ENCODE measurements at places on chromosomes 13 and 19.

DNA sequence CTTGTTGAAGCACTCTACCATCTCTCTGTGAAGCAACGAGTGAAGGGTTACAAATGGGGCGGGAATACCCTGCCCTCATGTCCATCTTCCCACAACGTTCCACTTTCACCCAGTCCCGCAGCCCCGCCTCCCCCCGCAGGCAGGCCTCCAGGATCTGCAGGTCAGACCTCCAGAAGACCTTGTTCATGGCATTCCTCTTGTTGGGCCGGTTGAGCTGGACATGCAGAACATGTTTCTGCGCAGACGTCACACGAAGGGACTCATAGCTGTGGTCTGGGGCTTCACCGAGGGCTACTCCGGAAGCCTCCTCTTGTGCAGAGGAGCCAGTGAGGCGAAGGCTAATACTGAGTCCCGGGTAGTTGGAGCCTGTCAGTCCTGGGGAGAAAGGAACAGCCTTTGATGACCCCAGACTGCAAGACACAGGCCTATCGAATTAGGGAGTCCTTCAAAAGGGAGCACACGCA, 420 bp downstream of the ECH1 start:
- DNase-seq, result peak; percentile 50

DNA sequence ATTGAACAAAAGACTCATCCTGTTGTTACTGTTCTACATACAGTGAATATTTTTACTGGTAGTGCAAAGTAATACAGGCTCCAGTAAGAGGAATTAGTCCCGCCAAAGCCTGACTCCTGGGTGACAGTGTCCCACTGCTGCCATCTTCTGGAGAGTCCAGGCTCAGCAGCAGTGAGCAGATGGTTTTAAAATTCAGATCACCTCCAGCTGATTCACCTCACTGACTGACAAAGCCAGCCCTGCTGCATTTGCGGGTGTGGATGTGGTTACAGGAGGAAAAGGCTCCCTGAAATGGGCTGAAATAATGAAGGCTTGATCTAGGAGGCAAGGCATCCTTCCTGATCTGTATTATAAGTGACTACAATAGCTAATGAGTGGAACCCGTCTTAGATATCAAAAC, 18.3 kb downstream of the PABPC3 start:
- peak; percentile 88 for DNase-seq

DNA sequence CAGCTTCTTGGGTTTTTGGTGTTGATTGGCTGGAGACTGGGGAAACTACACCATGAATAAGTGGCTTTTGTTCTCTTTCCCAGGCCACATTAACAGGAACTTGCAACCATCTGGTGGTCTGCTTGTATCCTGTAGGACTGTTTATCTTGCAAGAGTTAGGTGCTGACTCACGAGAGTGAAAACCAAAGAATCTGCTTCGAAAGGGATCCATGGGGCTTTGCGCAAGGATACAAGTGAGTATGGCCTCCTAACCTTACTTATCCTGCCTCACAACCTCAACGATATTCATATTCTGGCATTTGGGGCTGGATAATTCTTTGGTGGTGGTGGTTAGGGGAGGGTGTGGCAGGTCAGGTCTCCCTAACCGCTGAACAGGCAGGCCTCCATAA, 4.7 kb upstream of the SIGLECL1 start:
- no peak for DNase-seq

DNA sequence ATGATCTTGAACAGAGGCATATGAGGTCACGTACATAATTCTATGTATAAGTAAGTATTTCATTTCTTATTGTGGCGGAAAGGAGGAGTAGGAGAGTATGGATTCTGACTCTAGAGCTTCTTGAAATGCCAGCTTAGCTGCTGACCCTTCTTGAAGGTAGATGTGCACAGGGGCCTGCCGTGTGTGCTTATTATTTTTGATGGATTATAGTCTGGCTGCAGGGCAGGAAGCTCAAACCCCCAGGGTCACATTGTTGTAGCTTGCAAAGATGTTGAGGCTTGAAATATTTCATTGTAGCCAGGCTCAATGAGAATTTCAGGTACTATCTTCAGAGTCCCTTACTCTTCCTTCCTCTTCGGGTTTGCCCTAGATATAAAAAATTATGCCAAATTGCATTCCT, 418.8 kb downstream of the OLFM4 start:
- DNase-seq, result no peak

- DNase-seq, result no peak
Observed at GRCh38 chr19:3781603-3782002, 4.6 kb downstream of the MATK start.

DNA sequence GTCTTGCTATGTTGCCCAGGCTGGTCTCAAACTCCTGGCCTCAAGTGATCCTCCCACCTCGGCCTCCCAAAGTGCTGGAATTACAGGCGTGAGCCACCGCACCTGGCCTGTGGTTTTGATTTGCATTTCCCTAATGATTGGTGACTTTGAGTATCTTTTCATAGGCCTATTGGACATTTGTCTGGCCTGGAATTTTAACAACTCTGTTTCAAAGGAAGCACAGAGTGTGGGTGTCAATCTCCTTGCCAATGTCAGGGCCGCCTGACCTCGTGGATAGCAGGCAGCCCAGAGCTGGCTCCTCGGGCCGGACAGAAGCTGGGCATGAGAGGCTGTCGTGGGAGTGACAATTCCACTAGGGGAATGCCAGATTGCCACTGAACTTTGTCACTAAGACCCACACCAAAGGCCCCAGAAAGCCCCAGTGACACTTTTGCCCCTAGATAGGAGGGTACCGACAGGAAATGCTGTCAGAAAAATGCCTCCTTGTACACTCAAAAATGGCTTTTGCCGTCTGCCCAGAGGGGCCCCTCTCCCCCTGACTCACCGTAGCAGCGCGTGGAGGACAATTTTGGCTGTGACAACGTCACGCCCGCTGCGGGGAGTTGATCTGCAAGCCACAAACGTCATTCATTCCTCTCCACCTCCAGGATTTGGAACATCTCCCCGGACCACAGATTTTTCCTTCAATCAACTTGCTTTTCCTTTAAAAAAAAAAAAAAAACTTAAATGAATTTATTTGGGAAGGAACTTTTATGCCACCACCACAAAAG, 11.7 kb upstream of the ADGRE5 start:
- DNase-seq, result peak; percentile 49

DNA sequence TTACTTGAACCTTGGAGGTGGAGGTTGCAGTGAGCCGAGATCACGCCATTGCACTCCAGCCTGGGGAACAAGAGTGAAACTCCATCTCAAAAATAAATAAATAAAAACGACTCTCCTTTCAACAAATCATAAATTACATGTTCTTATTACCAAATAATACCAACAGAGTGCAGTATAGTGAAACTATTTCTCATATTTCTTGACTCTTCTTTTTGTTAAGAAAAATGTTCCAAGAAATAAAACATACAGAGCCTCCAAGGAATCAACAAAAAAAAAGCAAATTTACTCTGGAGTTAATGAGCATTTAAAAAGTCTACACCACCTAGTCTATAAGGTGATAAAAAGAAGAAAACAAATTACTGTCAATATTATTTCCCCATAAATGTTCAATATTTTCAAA, 188.8 kb downstream of the KLF12 start:
- DNase-seq, result no peak

GRCh38 chr19:16001481-16002312, 52.9 kb downstream of the OR10H4 start:
- peak; percentile 37 for DNase-seq

DNA sequence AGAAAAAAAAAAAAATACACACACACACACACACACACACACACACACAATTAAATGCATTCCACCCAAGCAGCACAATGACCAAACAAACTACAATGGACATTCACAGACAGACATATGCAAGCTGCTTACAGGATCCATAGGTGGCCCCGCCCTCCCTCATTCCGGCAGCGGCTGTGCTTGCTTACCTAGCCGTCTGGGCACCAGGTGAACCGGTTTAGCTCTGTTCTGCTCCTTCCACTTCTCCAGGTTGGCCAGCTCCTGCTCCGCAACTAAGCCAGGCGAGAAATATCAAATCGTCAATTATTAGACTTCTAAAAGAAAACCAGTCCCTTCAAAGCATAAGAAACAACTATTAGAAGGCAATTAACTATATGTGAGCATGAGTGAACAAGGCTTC, 23.1 kb downstream of the EPSTI1 start:
- DNase-seq, result peak; percentile 19

GRCh38 chr13:50762969-50763567, 80.4 kb downstream of the DLEU7 start:
- no peak for DNase-seq

DNA sequence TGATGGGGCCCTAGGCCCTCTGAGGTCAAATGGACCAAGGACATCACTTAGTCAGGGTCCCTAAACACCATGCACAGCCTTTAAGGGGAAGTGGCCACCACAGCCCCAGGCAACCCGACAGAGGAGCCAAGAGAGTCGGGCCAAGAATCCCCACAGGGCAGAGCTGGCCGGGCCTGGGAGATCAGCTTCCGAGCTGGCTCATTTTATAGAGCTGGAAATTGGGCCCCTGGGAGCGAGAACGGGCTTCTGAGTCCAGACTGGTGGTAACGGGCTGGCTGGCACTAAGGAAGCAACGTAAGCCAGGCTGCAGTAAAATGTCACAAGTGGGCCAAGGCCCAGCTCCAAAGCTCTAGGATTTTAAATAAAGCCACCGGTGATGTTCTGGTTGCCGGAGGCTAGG, 51.1 kb downstream of the HSPH1 start:
- no peak for DNase-seq

GRCh38 chr13:50950849-50951248, 41.3 kb downstream of the RNASEH2B start:
- DNase-seq, result peak; percentile 24

GRCh38 chr13:85236413-85236812, 562.8 kb downstream of the SLITRK6 start:
- no peak for DNase-seq

- DNase-seq, result no peak
Observed at GRCh38 chr13:66222926-66223325, 1007.2 kb downstream of the PCDH9 start.

GRCh38 chr13:41461527-41462139, 4.3 kb downstream of the RGCC start:
- DNase-seq, result no peak

- DNase-seq, result no peak
Observed at GRCh38 chr13:40181203-40181845, 485.1 kb downstream of the FOXO1 start.

DNA sequence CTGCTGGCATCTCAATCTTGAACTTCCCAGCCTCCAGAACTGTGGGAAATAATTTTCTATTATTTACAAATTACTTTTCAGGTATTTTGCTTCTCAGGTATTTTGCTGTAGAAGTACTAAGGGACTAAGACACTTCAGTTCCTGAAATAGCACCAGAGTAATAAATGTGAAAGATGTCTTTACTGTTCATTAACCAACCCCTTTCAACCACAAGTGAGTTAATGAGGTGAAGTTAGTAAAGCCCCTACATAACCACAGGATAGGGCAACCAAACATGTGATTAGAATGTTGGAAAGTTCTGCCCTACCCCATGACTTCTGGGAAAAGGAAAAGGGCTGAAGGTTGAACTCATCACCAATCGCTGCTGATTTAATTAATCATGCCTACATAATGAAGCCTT, 2.7 kb upstream of the ZNF345 start:
- no peak for DNase-seq

DNA sequence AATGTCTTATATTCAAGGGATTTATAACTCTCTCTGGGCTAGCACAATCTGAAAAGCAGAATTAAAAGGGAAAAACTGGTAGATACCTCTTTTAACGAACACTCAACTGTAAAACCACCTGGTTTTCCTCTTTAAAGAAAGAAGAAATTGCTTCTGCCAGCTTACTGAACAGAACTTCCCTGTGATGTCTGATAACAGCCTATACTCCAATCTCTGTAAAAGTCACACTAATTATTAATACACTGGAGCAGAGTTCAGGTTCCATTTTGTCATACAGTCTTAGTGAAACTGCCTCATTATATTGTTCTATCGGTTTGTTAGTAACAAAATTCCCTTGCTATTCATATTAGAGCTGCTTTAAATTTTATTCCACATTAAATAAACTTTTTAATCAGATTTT, 251.0 kb upstream of the STARD13 start:
- no peak for DNase-seq

DNA sequence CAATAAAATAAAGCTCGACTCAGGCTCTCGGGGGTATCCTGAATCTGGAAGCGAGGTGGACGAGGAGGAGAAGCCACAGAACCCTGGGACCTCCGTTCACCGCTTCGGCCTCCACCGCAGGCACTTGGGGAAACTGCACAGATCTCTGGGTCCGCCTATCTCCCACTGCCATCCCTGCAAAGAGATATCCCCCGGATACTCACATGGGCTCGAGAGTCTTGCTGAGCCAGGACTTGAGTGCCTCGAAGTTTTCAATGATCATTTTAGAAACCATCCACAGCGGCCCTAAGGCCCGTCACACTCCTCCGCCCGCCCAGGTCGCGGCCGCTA, 589 bp downstream of the RBM26 start:
- DNase-seq, result no peak

- no peak for DNase-seq
Observed at GRCh38 chr13:110250258-110250891, 56.6 kb downstream of the COL4A1 start.

GRCh38 chr19:19489804-19490204, 25.5 kb downstream of the TSSK6 start:
- DNase-seq, result no peak

- no peak for DNase-seq
Observed at GRCh38 chr19:54795758-54796157, 7.7 kb upstream of the KIR2DL4 start.

- peak; percentile 55 for DNase-seq
Observed at GRCh38 chr19:48113190-48113917, 2.7 kb upstream of the PLA2G4C start.

DNA sequence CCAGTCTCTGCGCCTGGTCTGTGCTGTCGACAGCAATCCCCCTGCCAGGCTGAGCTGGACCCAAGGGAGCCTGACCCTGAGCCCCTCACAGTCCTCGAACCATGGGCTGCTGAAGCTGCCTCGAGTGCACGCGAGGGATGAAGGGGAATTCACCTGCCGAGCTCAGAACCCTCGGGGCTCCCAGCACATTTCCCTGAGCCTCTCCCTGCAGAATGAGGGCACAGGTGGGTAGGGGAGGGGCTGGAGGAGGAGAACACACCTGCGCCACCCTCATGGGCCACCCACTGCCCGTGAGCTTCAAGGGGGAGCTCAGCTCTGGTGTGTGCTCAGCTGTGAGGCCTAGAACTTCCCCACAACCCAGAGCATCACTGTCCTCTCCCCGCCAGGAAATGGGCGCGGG, 38.6 kb upstream of the CD33 start:
- peak; percentile 9 for DNase-seq

GRCh38 chr13:61777899-61778298, 362.2 kb upstream of the PCDH20 start:
- DNase-seq, result peak; percentile 59

GRCh38 chr13:77565635-77566034, 30.1 kb downstream of the SCEL start:
- DNase-seq, result peak; percentile 63

GRCh38 chr13:20160306-20161274, at the start of gene GJA3:
Gene GJA3, minus strand, starts transcription at chr13:20161052. Its CDS starts 17,764 bp downstream, at chr13:20143288.
- peak; percentile 44 for DNase-seq

DNA sequence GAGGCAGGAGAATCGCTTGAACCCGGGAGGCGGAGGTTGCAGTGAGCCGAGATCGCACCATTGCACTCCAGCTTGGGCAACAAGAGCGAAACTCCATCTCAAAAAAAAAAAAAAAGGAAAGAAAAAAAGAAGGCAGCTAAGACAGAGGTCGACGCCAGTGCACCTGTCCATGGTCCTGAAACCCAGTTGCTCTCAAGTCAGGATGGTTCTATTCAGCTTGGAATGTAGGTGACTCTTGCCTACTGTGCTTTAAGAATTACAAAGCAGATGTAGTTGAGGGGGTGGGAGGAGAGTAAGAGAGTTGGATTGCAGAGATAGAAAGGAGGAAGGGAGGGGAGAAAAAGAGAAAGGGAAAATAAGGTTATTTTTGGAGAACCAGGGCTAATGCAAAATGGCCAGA, 18.7 kb downstream of the CACNG7 start:
- peak; percentile 80 for DNase-seq

- peak; percentile 32 for DNase-seq
Observed at GRCh38 chr19:28632371-28633080, 580.4 kb downstream of the UQCRFS1 start.

Measured in tongue (tissue), 3 donors.